ENCODE measurements at places on chromosomes 13 and 19.

GRCh38 chr19:38264486-38265212, at the start of gene SPINT2:
SPINT2 (plus strand) TSS chr19:38264573; CDS start chr19:38264893, 320 bp downstream.
- DNase-seq: no peak

DNA sequence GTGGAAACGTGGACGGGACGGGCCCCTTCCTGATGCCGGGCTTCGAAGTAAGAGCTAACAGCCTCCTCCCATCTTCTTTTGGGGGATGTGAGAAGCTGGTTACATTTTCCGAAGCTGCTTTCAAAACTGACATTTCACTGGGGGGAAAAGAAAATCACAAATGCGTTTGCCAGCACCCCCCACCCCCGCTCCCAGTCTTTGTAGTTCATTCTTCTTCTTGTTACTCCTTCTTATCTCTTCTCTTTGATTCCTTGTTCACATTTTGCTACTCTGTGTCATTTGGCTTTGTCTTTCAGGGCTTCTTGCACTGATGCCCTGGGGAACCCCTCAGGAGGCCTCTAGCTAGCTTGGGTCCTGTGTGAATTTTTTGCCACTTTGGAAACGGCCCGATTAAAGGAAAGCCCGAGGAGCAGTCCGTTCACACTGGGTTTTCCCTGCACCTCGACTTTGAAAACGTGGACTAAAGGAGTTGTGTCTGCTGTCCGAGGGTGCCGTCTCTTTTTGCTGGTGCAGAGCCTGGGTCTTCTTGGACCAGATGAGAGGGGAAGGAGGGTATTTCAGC, 1.3 kb downstream of the CARM1 start:
- DNase-seq: no peak

DNA sequence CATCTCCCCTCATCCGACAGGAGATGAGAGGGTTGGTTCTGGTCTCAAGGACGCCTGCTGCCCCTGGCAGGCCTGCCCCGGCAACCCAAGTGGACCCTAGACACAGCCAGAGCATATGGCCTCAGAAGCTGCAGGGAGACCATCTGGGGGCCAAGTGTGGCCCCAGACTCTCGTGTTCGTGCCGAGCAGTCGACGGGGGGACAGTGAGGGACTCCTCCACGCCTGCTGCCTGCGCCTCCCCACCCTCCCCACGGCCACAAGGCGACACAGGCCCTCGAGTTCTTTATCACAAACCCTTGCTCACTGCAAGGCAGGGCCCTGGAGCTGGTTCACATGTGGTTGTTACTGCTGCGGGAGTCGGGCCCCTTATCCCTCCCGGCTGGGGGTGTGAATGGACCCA, 9.3 kb downstream of the CAPS start:
- DNase-seq: no peak

DNA sequence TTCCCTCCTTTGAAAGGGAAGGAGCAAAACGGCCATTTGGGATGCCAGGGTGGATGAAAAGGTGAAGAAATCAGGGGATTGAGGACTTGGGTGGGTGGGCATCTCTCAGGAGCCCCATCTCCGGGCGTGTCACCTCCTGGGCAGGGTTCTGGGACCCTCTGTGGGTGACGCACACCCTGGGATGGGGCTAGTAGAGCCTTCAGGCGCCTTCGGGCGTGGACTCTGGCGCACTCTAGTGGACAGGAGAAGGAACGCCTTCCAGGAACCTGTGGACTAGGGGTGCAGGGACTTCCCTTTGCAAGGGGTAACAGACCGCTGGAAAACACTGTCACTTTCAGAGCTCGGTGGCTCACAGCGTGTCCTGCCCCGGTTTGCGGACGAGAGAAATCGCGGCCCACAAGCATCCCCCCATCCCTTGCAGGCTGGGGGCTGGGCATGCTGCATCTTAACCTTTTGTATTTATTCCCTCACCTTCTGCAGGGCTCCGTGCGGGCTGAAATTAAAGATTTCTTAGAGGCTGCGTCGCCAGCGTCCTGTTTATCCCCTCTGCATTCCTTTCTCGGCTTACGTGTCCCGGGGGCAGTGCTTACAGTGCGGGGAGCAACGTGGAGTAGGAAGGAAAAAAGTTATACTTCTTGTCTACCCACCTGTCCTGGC, 15.2 kb upstream of the S1PR4 start:
- peak; percentile 34 for DNase-seq

DNA sequence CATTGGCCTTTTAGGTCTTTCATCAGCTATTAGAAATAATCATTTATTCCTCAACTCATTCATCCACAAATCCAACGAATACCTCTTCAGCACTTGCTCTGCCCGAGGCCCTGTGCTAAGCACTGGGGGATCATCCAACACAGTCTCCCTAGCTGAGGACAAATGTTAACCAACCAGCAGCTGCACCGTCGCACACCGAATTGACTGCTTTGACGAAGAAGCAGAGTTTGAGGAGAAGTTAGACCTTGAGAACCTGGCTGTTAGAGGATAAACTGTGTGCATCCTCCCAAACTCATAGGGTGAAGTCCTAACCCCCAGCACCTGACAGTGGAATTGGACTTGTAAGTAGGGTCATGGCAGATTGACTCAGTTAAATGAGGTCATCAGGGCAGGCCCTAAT, 170.9 kb downstream of the USP12 start:
- DNase-seq: no peak

GRCh38 chr13:104170980-104171555, 1104.9 kb upstream of the SLC10A2 start:
- no peak for DNase-seq

Measured in amygdala (tissue), 56 donors.